ENCODE measurements at places on chromosomes 11 and 22.

DNA sequence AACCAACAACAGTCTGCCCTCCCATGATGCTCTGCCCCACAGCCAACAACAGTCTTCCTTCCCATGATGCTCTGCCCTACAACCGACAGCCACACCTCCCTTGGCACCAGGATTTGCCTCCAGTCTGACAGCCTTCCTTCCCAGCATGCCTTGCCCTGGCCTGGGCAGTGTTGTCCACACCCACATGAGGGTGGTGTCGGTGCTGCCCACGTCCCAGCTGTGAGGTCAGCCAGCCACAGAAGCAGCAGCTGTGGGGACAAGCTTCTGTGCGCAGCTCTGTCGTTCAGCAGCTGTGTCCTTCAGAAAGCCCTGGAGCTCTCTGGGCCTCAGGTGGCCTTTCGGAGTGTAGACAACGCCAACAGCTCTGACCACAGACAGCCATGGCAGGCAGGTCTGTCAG lies 1378.9 kb downstream of the BRD1 start:
- DNase-seq, result no peak

- DNase-seq, result no peak
Measured at GRCh38 chr11:119797123-119797611, 68.2 kb upstream of the NECTIN1 start.

- DNase-seq, result peak; percentile 78
Measured at GRCh38 chr11:33622186-33622585, 78.4 kb downstream of the C11orf91 start.

GRCh38 chr11:76234021-76234415 lies 27.7 kb upstream of the WNT11 start:
- DNase-seq, result no peak

DNA sequence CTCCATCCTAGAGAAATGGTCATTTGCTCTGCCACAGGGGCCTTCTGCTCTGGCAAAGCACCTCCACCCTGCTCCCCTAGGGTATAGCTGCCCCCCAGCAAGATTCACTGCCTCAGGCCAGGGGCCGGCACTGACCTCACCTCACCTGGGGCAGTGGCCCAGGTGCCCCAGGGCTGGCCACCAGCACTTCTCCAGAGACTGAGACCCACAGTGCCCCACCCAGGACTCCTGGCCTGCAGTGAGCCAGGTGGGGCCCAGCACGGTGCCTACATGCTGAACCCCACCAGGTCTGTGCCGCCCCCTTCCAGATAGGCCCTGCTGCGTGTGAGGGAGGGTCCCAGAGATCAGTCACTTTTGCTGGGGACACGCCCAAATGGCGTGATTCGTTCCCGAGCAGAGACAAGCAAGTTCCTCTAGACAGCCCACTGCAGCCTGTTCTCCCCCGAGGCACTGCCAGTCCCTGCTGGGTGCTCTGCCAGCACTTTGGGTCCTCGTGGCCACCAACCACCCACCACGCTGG lies 10.8 kb downstream of the GNB1L start:
- DNase-seq, result no peak

DNA sequence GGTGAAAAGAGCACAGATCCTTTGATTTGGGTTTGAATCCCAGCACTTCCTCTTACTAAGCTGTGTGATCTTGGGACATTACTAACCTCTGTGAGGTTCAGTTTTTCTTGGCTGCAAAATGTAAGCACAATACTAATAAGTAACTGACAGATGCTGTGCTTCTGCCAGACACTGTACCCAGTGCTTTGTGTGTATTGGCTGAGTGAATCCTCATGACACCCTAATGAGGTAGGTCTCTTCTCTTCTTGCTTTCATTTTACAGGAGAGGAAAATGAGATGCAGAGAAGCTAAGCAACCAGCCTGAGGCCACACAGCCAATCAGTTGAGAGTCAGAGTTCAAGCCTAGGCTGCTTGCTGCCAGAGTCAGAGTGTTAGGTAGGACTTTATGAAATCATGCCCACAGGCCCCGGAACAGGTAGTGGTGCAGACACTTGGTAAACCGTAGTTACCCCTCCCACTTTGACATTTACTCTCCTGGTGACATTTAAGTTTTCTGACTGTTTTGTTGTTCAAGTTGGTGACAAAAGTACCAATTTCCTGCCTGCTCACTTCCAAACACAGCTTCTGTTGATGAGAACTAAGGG lies 21.2 kb downstream of the PTPRJ start:
- peak; percentile 86 for DNase-seq

DNA sequence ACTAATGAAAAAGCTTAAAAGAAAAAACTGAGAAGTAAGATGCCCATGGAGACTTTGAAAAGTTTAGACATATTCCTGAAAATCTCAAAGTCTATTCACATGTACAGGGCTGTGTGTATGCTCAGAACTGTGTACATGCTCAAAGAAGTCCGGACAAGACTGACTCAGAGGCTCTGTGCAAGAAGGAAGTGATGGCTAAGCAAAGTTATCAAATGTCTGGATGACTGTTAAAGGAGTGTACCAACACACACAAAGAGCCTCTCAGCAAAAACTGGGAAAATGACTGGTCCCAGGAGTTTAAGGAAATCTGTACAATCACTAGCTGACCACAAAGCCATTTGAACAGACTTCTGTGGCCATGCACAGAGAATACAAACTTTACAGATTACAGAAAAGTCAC lies 33.1 kb upstream of the ARHGAP32 start:
- DNase-seq, result peak; percentile 57

DNA sequence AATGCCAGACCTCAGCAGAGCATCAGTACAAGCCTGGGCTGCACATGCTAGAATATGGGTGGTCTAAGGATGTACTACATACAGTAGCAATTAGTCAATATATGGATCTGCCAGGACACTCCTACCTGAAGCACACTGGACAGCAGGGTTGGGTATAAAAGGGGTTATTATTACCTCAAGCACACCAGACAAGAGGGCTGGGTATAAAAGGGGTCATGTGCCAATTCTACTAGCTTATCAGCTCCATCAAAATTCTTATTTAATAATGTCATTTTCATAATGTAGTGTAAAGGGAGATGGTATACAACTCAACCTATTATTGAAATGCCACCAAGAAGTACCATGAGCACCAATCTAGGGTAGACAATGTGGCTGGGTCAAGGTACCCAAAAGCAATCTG lies 44.7 kb upstream of the PRODH start:
- DNase-seq, result no peak

GRCh38 chr11:134413043-134413825 lies 1.2 kb upstream of the B3GAT1 start:
- DNase-seq, result no peak

Measured in fibroblast of lung (primary cell).